ENCODE measurements at places on chromosomes 1 and 21.
A peak's percentile ranks its signal among the peaks of the same experiment; 100 is the strongest.

DNA sequence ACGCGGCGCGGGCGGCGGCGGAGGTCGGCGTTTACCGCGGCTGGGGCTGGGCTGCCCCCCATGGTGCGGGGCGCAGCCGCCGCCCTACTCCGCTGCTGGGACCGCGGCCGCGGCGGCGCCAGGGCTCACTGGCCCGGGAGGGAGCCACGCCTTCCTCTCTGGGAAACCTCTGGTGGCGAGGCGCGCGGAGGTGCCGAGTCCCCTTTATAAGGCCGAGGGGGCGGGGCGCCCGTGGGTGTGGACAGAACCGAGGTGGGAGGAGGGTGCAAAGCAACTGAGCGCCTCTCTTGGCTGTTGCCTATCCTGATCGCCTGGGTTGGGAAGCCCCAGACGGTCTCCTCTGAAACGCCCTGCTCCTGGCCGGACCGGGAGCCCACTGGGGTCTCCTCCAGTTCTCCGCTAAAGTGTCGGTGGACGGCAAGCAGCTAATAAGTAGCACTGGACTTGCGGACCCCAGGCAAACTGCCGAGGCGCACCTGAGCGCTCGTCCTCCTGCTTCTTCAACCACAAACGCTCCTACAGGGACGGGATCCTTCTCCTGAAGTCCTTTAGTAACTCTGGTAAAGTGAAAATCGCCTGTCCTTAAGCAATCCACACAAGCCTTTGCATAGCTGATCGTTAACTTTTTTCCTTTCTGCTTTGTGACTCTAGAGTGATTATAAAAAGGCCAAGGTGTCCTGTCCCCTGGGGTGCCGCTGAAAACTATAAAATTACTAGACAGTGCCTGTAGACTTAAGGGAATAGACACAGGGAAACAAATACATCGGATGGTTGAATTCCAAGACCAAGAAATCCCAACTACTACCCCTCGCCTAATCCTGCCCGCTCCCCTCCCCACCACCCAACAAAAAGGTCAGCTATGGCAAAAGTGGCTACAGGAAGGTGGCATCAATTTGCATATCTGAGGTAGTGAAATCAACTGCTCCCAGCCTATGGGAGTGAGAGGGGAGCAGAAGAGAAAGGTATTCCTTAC is at the start of gene PTGER3:
Gene PTGER3, minus strand, starts transcription at position 182 of the 973 bp plus-strand sequence. CDS start 239 bp downstream, outside the sequence.
- peak; percentile 58 for DNase-seq

GRCh38 chr1:98709906-98710305 is 48.4 kb downstream of the SNX7 start:
- no peak for DNase-seq

- no peak for DNase-seq
Observed at GRCh38 chr21:45209685-45210284, 77.9 kb downstream of the POFUT2 start.

- no peak for DNase-seq
Observed at GRCh38 chr1:27990920-27991537, 31.3 kb downstream of the XKR8 start.

DNA sequence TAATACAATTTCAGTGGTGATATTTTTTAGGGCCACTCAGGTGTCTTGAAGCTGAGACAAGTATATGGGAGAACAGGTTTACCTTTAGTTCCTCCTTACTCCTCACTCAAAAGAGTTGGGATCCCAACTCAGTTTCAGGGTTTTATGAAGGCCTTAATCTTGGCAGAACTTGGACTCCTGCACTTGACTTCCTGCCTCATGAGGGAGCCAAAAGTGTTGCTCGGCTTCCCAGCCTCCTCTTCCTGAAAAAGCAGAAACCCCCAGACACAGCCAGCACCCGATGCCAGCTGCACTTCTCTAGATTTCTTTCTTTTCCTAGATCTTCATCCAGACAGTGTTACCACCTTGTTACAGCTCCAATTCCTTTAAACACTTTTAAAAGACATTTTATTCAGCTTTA is 70.8 kb upstream of the TMPRSS2 start:
- no peak for DNase-seq

GRCh38 chr1:43464681-43465504 is 11.2 kb upstream of the HYI start:
- no peak for DNase-seq

DNA sequence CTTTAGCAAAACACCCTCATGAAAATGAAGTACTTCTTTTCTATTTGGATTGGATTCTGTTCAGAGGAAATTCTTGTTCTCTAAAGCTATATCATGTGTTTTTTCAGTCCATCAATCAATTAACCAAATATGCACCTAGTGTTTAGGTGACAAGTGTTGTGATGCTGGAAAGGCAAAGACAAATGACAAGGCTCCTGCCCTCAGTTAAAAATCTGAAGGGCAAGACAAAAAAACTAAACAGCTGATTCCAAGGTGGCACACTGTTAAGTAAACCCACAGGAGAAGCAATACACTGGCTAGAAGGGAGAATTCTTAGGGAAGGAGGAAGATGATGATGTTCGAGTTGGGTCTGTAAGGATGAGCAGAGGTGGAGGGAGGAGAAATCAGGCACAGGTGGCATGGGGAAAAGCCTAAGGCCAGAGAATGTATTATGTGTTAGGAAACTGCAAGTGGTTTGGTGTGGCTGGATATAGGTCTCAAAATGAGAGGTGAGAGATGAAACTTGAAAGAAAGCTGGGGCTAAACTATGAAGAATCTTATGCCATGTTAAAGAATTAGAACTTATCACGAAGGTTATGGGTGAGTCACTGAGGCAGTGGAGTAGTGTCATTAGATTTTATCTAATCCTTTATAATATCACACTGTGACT is 51.8 kb upstream of the GFI1 start:
- peak; percentile 53 for DNase-seq

- no peak for DNase-seq
Observed at GRCh38 chr1:37332126-37332525, 142.3 kb upstream of the ZC3H12A start.

DNA sequence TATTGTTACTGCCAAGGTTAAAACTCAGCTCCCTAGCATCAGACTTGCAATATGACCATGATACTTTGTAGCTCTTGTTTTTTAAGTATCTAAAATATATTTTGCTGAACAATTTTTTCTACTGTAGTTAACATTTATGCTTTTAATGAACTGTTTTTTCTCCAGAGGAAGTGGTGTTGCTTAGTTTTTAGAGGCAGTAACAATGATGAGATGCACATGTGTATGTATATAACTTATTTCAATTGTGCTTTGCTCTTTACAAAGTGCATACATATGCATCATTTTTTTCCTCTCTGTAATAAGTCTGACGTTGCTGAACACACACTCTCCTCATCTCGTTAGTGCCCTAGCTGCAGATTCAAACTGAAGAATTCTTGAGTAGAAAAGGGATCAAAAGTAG is 418.8 kb downstream of the ZP4 start:
- DNase-seq: no peak

DNA sequence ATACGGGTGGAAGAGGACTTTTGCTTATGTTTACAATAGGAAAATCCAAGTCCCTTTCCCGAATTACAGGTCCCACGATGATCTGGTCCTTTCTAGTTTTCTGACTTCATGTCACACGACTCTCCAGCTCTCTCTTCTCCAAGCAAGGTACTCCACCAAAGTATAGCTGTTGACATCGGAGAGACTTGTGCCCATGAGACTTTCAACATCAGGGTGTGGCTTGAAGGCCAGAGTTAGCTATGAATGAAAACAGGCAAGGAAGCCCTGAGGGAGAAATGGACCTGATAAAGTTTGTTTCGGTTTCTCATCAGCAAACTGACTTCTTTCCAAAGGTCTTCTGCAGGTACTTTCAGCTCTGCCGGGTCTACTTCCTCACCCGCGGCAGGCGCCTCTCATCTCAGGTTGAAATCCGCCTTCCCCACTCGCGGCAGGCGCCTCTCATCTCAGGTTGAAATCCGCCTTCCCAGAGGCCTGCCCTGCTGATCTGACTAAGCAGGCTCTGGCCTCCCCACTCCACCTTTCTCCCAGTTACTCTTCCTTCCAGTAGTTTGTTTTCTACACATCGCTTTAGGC is 2.1 kb upstream of the PER3 start:
- DNase-seq: peak; percentile 16

GRCh38 chr1:17773591-17774326 is 18.6 kb downstream of the ACTL8 start:
- DNase-seq: no peak

DNA sequence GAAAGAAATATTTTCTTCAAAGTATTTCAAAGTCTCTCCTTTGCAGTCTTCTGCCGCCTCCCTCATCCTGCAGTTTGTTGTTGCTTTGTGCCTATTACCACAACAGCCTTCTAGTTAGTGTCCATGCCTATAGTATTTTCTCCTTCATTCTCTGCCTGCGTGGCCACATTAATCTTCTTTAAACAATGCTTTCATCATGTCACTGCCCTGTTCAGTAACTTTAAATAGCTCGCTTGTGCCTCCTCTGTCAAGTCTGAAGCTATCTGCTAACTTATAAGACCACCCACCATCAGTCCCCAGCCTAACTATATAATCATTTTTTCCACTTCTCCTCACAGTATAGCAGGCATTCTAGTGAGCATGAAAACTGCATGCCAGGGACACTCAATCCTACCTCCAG is 290.3 kb downstream of the PDE4B start:
- no peak for DNase-seq

GRCh38 chr1:234675572-234675971 is 65.6 kb upstream of the IRF2BP2 start:
- DNase-seq: no peak

GRCh38 chr1:183585038-183585437 is 5.2 kb downstream of the NCF2 start:
- no peak for DNase-seq

DNA sequence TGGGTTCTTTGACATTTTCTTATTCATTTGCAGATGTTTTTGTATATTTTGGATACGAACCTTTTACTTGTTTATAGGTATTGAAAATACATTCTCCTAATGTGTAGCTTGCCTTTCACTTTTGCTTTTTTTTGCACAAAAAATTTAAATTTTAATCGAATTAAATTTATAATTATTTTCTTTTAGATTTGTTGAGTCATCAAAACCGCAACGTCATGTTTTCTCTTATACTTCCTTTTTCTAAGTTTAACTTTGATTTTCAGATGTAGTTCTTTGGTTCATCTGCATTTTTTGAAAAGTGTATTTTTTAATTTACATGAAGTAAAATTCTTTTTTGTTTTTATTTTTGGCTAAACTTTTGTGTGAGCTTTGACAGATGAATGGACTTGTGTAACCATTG is 243.7 kb upstream of the DPYD start:
- DNase-seq: no peak

DNA sequence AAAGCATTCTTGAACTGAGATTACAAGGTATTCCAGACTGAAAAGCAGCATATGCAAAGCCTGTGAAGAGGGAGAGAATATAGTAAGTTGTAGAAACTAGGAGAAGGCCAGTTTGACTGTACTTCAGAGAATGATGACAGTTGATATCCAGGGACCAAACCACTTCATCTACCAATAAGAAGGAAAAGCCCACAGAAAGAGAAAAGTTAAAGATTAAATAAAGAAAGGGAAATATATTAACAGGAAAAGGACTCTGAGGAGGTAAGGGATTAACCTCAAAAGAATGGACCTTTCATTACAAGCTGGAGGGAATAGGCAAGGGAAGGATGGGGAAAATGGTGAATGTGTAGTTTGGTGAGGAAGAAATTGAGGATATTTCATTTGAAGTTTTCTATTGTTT is 180.2 kb upstream of the CACYBP start:
- DNase-seq: no peak

DNA sequence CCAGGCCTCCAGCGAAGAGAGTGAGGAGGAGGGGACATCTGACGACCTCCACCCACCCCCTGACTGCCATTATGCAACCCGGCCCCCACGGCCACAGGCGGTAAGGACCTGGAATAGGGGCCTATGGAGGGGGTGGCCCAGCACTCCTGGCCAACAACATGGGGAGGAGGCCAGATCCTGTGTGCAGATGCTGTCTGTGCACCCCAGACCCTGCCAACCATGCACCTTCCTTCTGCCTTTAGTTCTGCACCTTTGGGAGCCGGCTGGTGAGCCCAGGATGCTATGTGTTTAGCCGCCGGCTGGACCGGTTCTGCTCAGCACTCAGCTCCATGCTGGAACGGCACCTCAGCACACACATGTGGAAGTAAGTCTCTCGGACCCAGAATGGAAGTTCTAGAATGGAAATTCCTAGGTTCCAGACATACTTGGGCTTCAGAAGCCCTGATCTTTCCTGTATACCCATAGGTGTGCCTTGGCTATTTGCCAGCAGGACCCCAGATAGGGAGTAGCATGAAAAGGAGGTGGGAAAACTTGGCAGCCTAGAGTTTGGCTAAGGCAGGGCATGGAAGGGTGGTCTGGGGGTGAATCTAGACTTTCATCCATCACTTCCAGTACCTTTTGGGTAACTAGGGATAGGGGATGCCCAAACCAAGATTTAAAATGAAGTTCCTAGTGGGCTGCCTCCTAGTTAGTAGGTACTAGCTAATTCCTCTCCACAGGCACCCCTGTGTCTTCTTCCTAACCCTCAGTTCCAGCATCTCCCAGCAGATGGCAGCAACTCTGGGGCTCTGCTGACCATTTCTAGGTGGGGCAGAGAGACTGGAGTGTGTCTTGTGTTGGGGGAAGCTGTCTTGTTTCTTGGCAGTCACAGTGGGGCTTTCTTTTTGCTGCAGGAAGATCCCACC is 3.6 kb upstream of the CYB561D1 start:
- peak; percentile 81 for DNase-seq

- DNase-seq: no peak
Observed at GRCh38 chr1:2127187-2128145, 67.1 kb downstream of the FAAP20 start.

GRCh38 chr1:32724678-32725614 is 22.4 kb upstream of the SYNC start:
- DNase-seq: peak; percentile 54

DNA sequence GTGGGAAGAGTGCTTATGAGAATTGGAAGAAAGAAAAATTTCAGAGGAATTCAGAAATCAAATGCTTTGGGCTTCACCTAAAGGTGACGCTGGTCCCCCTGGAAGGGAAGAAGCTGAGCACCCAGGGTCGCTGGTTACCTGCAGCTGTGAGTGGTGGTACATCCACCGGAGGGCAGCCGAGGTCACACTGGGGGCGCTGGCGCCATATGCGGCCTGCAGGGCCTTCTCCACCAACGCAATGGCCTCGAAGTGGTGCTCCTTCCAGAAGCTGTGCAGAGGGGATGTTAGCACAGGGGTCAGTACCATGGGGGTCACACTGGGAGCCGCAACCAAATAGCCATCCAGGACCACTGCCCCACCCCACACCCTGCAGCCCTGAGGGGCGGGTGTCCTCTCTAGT is 6.1 kb downstream of the AKR7A2 start:
- no peak for DNase-seq

GRCh38 chr1:162475089-162475488 is 22.5 kb upstream of the UHMK1 start:
- no peak for DNase-seq

DNA sequence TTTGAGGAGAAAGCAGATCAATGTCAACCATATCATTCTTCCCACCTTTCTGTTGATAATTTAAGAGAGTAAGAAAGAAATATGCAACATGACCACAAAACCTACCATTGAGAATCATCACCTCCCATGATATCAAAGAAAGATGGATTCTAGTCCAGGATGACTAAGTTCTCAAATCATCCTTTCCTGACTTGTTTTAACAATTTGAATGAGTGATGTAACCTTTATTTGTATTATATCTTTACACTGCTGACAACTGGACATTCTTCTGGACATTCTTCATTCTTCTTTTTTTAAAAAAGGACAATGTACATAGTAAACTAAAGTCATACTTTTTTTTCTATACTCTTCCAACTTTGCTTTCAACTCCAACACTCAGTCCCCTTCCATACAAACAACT is 9.5 kb downstream of the PSMB4 start:
- DNase-seq: no peak

Measured in activated CD4-positive, alpha-beta T cell treated with anti-CD3 and anti-CD28 coated beads for 36 hours (primary cell).